ENCODE measurements at places on chromosomes 5 and 9.
A peak's percentile ranks its signal among the peaks of the same experiment; 100 is the strongest.

DNA sequence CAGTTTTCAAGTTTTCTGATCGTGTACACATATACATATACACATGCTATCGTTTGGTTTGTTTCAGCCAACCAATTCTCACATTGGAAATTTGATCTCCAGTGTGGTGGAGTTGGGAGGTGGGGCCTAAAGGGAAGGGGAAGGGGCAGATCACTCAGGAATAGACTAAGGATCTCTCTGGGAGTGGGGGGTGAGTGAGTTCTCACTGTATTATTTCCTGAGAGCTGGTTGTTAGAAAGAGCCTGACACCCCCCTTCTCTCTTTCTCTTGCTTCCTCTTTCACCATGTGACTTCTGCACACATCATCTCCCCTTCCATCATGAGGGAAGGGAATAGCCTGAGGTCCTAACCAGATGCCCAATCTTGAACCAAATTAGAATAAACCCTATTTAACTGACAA lies 551.7 kb downstream of the MAT2B start:
- DNase-seq, result no peak

- DNase-seq, result no peak
Observed at GRCh38 chr5:97923496-97923895, 740.4 kb upstream of the RIOK2 start.

DNA sequence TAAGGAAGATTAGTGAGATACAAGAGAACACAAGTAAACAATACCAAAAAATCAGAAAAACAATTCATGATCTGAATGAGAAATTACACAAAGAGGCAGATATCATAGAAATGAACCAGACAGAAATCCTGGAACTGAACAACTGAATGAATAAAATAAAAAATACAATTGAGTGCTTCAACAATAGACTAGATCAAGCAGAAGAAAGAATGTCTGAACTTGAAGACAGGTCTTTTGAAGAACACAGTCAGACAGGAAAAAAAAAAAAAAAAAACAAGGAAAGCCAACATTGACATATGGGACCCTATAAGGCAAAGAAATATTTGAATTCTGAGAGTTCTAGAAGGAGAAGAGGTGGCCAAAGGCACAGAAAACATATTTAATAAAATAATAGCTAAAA lies 115.2 kb downstream of the ZDHHC21 start:
- DNase-seq, result no peak

DNA sequence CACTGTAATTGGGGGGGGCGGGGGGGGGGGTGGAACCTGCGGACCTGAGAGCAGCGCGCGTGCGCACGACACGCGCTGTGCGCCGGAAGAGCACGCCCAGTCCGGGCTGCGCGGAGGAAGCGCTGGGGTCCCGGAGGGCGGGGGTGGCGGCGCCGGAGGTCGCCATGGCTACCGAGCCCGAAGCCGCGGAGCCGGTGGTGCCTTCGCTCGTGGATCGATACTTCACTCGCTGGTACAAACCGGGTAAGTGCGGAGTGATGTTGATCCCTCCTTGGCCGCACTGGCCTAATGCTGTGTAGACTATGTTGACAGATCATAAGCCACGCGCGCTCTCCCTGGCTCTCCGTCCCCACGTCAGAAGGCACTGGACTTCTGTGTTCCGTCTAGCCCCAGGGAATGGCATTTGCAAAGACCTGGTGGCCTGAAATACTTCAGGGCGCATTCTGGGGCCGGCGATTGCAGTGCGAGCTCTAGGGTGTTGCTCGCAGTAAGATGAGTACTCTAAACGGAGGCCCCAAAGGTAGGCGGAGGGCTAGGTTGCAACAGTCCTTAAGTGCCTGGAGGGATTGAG lies at the start of gene ABITRAM:
Gene ABITRAM, plus strand, starts transcription at position 78 of the 571 bp plus-strand sequence. Its CDS starts 87 bp downstream, at position 165.
- DNase-seq, result peak; percentile 76

- no peak for DNase-seq
Observed at GRCh38 chr5:140043508-140043872, 391 bp upstream of the NRG2 start.

GRCh38 chr9:87701931-87702421 lies 23.9 kb upstream of the CTSL start:
- DNase-seq, result no peak

DNA sequence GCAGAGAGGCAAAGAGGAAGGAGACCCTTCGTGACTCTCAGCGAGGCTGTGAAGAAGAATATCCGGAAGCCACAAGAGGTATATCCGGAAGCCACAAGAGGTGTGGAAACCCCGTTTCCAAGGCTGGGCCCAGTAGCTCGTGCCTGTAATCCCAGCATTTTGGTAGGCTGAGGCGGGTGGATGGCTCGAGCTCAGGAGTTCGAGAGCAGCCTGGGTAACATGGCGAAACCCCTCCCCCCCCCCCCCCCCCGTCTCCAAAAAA lies 612 bp upstream of the BBLN start:
- no peak for DNase-seq

DNA sequence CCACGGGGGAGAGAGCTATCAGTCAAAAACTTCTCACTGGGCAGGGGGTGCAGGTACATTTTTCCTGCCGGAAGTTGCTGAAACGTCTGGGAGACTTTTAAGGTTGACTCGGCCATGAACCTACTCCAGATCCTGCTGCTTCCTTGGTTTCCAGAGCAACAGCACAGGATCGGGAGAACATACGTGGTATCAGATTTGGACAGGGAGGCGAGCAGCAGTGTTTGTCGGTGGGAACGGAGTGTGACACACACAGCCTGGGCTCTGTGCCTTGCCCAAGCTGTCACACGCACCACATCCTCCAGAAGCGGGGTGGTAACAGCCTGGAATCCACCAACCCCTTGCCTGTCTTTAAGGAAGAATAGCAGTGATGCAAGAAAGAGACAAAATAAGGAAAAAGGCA lies 276.5 kb downstream of the SLIT3 start:
- DNase-seq, result no peak

DNA sequence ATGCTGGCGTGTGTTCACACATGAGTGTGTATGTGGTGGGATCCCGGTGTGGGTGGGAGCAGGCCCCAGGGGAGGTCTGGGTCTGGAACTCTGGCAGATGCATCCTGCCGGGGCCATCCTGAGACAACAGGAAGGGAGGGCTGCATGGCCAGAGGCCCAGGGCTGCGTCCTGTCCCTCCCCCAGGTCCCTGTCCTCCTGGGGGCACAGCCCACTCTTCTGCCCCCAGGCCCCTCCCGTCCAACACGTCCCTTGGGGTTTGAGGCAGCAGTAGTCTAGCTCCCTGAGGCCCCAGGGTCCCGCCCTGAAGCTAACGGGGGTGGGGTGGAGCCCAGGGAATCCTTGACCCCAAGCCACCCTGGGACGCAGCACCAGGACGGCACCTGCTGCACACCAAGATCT lies 16.6 kb downstream of the FLT4 start:
- no peak for DNase-seq

- DNase-seq, result no peak
Observed at GRCh38 chr9:122819791-122820489, 8.4 kb downstream of the PDCL start.

DNA sequence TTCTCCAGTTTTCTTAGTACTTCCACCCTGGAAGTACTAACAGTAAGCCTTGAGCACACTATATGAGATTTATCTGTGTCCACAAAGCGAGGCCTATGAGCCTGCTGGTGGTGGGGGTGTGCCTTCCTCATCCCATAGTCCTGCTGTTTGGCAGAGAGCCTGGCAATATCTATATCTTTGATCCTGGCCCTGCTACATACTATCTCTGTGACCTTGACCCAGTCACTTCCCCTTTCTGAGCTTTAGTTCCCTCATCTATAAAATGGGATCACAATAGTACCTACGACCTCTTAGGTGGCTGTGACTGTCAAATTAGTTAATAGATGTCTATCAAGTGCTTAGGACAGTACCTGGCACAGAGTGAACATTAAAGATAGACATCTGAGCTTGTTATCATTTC lies 114.6 kb upstream of the SAP30L start:
- DNase-seq, result no peak

GRCh38 chr5:94471521-94471920 lies 146.9 kb downstream of the KIAA0825 start:
- DNase-seq, result no peak

GRCh38 chr5:668283-668995 lies 24.7 kb downstream of the TPPP start:
- DNase-seq, result no peak

DNA sequence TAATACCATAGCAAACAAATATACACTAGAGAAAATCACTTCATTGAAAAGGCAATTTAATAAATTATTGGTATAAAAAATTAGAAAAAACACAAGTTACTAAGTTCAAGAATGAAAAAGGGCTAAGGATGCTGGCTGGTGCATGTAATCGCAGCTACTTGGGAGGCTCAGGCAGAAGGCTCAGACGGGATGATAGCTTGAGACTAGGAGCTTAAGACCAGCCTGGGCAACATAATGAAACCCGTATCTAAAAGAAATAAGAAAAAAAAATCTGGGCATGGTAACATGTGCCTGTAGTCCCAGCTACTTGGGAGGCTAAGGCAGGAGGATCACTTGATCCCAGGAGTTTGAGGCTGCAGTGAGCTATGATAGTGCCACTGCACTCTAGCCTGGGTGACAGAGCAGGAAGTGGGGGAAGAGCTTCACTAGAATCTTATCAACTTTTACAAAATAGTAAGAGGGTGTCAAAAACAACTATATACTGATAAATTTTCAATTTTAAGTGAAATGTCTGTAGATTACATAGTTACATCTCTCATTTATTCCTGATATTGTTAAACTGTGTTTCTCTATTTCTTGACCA lies 42.2 kb upstream of the PPP2CA start:
- no peak for DNase-seq

GRCh38 chr5:56961746-56962145 lies 9.8 kb upstream of the MIER3 start:
- DNase-seq, result peak; percentile 42

DNA sequence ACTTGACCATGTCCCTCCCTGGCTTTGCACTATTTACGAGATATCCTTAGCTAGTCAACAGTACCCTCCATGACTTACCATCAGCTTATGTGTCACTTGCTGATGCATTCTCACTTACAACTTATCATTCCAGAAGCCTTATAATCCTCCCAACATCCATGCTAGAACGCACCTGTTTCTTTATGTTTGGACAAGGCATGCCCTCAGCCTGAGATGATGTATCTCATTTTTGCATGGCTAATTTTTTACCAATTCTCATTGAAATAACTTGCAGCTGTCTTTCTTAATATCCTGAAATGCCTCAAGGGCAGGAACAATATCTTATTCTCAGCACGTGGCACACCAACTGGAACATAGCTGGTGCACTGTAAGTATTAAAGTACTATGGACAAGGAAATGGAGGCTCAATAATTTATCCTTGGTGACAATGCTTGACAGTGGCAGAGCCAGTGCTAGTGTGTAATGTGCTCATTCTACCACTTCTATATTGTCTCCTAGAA lies 281.6 kb downstream of the SLF1 start:
- DNase-seq, result no peak

GRCh38 chr9:137319011-137319738 lies 17.1 kb upstream of the NRARP start:
- no peak for DNase-seq

- no peak for DNase-seq
Observed at GRCh38 chr5:78411586-78411985, 51.2 kb downstream of the SCAMP1 start.

GRCh38 chr9:82791692-82792091 lies 271.2 kb downstream of the RASEF start:
- DNase-seq, result no peak

GRCh38 chr5:34016222-34016621 lies 8.4 kb upstream of the AMACR start:
- DNase-seq, result no peak

- no peak for DNase-seq
Observed at GRCh38 chr9:84070590-84070989, 90.0 kb downstream of the RMI1 start.

DNA sequence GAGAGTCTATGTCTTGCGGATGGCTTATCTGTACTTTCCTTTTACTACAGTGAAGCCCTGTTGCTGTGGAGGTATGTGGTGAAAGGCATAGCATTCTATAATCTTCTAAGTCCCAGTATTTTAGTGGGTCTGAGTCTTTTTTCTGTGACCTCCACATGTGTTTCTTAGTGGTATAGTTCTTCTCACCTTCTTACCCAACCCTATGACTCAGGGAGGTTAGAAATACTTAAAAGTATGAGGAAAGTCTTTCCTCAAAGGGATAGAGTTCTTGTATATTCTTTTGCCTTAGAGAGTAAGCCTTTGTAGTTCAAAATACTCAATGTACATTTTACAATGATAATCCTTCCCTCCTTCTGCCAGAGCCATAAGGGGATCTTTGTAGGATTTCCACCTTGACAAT lies 621.9 kb upstream of the CTNND2 start:
- DNase-seq, result no peak

GRCh38 chr5:140041492-140042392 lies 1.4 kb downstream of the NRG2 start:
- peak; percentile 10 for DNase-seq

- DNase-seq, result no peak
Observed at GRCh38 chr5:37391591-37391990, 12.5 kb downstream of the WDR70 start.

DNA sequence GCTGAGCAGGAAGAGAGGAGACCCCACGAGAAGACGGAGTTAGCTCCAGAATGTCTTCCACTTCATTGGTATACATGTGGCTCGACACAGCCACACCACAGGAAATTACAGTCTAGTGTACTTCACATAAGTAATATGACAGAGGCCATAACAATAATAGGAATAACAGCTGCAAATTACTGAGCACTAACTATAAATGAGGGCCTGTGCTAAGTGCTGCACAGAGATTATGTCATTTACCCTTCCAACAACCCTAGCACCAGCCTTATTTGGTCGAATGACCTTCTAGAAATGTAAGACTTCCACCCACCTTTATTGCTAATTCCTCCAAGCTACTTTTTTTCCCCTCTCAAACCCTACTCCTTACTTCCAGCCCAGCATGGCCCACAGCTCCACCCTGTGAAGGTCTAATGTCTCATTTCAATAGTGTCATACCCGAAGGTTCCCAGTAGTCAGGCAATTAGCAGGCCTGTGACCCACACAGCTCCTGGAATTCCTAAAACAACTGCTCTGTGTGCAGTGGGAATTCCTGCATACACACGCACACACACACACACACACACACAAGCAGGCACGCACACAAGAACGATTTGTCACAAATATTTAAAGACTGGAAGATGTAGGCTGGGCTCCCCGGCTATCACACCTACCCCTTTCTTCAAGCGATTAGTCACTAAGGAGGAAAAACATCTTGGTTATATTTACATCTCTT lies 134.5 kb downstream of the FRMD3 start:
- DNase-seq, result no peak

- DNase-seq, result no peak
Observed at GRCh38 chr9:105485131-105485530, 37.3 kb downstream of the FSD1L start.

GRCh38 chr5:126656401-126657007 lies 55.8 kb downstream of the PHAX start:
- DNase-seq, result peak; percentile 3

GRCh38 chr5:160083501-160083900 lies 35.7 kb downstream of the PWWP2A start:
- DNase-seq, result no peak

DNA sequence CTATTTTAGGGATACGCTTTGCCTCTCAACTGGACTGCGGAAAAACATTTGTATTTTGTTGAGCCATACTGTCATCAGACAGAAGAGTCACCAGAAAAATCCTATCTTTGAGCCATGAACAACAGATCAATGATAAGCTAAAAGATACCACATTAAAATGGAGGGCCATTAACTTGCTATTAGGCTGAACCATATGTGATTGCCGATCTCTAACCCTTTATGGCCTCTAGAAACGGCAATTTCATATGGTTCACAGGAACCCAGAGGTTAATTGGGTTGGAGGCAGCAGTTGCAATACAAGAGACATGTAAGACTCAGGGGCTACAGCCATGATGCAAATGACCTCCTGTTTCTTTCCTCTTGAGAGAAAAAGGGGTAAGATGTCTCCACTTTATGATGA lies 69.8 kb downstream of the MYO10 start:
- DNase-seq, result no peak

GRCh38 chr5:163894645-163895044 lies 389.2 kb downstream of the MAT2B start:
- no peak for DNase-seq
